Endothelial cell of umbilical vein (primary cell): ENCODE measurements at places on chromosomes 13 and 19. TPM values are rescaled to one million over a fixed set of nuclear protein-coding genes. Genes with fewer than 3 reads are reported as not detected.

DNA sequence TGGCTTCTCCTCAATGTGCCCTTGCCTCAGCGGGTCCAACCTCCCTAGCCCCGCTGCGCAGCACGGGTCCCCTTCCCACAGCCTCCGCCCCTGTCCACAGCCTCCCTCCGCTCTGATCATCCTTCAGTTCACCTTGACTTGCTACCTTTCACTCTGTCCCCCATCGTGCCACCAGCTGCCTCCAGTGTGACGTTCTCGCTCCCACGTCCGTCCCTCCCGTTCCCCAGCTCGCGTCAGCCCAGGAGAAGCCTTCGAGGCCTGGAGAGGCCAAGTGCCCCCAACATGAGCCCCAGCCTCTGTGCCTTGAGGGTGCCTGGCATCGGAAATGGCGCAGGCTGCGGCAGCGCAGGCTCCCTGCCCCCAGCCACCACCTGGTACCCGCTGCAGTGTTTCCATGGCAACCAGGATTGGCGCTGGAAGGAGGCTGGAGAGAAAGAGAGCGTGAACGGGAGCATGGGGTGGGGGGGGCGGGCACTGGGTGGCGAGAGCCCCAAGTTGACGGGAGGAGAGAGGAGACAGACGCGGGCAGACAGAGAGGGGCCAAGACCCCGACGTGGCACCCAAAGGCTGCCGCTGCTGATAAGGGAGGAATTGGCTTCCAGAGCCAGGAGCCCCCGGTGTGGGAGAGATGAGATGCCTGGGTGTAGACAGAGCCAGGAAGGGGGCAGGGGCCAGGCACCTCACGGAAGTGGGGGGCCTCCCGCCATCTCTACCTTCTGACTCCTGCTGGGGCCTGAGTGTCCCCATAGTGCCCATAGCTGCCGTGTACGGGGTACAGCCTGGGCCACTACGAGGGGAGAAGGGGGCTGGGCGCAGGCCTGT, 844 bp upstream of the ASPDH start:
- DNase-seq, result no peak

- peak; percentile 55 for DNase-seq
Measured at GRCh38 chr19:46529622-46530451, 34.2 kb upstream of the PNMA8B start.

GRCh38 chr13:98549728-98550317, 27.1 kb downstream of the STK24 start:
- no peak for DNase-seq

GRCh38 chr19:10984166-10984735, 23.4 kb downstream of the SMARCA4 start:
- DNase-seq, result no peak

DNA sequence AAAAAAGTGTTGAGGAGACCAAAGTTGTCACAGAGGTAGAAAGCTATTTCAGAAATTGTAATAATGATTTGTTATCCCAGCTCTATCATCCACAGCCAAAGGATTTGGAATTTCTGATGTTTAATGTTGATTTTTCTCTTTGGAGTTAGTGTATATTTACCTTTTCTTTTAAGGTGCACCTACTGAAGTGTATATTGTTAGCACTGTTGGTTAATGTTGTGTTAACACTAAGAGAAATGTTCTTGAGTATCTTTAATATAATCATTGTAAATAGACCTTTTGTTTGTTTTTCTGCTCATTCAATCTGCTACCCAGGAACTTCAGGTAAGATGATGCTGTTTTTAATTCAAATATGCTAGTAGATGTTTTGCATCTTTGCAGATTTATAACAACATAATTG, 57.5 kb downstream of the ZAR1L start:
- no peak for DNase-seq

- no peak for DNase-seq
Measured at GRCh38 chr13:26988059-26988769, 183.4 kb downstream of the USP12 start.

DNA sequence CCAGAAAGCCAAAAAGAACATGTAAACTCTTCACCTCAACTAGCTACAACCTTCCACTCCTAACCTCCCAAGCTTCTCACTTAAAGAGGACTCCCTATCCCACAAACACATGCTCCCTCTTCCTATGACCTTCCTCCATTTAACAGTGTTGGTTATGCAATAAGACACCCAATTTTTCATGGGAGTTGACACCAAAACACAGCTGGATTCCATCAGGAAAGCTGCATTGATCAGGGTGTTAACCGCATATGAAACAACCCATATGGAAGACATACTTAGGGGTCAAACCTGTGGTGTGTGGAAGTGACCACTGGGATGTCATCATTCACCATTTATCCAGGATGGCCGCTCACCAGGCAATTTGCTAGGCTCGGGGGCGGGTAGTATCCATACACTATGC, 21.9 kb downstream of the ZNF473 start:
- no peak for DNase-seq

GRCh38 chr19:46821512-46822409, 28.9 kb downstream of the AP2S1 start:
- no peak for DNase-seq

DNA sequence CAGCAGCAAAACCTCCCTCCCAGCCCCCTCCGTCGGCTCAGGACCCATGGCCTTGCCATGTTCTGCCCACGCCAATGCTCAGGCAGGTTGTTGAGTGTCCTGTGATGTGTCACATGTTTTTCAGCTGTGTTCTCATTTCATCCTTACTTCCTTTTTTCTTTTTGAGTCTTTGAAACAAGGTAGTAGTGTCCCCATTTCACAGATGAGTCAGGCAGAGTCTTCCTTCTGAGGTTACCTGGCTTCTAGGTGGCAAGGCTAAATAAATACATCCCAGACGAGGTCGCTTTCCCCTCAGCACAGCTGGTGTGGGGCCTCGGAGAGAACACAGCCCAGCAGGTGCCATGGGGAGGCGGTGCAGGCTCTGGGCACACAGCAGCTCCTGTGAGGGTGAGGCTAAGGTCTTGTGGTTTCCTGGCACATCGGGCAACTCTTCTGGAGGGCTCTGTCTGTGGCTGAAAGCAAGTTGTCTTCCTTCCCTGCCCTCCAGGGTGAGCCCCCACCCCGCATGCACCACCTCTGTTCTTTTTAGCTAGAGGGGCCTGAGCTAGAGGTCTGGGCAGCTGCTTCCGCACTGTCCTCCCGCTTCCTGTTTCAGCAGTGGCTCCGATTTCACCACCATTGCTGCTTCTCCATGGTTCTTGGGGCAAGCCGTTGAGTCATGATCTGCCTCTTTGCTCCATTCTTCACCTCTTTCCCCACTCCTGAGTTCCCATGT, 15.1 kb downstream of the PRAM1 start:
- DNase-seq, result no peak

DNA sequence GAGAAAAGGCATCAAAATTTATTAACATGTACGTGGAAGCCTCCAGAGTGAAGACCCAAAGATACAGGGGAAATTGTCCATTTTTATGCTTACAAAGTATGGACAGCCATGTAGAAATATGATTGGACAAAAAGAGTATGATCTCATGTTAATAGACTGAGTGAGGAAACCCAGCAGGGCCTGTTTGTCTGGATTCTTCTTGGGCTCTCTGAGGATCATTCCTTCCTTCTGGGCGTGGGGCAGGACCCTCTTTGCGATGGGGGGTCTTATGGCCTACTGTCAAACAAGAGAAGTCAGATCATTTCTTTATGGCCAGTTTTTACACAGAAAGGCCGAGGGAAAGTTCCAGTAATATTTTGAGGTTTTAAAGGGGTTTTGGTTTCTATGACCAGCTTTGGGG, 110.8 kb downstream of the ESD start:
- DNase-seq, result no peak

GRCh38 chr13:76609643-76610042, 276.6 kb downstream of the KCTD12 start:
- DNase-seq, result no peak

DNA sequence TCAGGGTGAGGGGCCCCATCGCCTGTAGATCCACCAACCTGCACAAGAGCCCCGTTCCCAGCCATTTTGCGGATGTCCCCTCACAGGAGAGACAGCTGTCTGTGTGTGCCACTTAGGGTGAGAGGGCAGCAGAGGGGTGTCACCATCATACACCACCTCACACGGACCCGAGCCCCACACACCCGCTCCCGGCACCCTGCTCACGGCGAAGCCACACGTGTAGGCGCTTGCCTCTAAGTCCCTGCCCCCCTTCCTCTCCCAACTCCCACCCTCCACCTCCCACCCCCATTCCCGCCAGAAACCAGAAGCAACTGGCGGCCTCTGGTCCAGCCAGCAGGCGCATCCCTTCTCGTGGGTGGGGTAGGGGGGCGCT, 4.0 kb upstream of the DPF1 start:
- no peak for DNase-seq

DNA sequence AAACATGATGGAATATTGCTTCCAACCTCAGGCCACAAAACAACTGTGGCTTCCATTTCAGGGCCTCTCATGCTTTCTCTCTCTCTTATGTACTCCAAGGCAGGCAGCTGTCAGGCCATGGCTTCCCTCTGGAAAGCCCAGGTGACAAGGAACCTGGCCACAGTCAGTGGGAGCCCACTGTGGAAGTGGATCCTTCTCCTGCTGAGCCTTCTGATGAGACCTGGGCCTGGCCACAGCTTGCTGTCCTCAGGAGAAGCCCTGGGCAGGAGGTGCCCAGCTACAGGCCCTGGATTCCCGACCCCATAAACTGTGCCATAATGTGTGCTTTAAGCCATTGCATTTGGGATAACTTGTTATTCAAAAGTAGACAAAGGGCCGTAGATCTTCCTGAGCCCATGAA, 71.2 kb downstream of the SPACA7 start:
- no peak for DNase-seq

GRCh38 chr13:50244713-50245574, 229.7 kb downstream of the KCNRG start:
- DNase-seq, result peak; percentile 90

DNA sequence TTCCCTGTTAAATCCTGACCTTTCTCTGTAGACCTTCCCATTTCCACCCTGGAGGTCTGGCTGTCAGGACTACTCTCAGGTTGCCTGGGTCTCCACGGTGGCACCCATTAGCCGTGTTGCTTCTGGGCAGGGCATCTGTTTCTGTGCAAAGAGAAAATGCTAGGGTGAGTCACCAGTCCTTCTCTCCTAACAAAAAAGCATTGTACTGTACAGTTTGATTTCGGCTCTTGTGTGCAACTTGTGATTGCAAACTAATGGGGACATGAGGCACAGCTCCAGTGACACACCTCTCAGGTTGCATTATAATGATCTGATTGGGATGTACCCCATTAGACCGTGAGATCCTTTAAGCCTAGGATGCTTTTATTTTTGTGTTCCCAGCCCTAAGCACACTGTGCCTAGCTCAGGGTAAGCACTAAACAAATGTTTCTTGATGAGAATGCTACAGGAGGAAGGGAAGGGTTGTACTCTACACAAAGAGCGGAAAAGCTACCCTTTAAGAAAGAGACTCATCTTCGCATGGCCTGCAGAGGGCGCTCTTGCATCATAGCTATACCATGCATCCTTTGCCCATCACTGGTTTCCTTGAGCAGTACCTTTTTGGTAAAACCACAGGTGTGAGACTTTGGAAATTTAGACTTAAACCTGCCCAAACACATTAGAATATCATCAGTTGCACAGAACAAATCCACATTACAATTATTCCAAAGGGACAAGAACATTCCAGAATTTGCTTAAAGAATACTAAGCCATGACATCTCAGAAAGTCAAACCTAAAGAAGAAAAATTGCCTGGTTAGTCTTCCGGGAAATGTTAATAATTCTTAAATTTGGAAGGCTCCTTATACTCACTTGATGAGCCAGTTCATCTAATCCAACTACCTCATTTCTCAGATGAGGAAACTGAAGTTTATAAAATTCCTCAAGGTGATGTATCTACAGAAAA, 20.3 kb upstream of the TRIM13 start:
- peak; percentile 77 for DNase-seq

DNA sequence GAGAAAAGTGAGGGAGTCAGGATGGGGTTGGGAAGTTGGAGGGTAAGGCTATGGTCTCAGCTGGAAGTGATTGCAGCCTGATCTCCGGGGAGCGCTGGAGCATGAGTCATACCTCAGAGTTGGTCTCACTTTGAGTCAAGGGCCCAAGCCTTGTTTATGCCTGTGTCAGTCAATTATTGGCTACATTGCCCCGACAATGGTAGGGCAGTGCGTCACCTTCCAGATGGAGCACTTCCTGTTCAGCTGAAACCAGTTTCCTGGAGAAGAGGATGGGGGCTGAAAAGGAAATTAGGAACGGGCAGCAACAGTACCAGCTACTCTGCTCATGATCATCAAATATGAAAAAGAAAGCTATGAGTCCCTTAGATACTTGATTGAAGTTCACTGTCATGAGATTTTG, 60.4 kb downstream of the ADGRE1 start:
- DNase-seq, result peak; percentile 66

- no peak for DNase-seq
Measured at GRCh38 chr19:30420881-30421280, 48.7 kb downstream of the ZNF536 start.

- DNase-seq, result no peak
Measured at GRCh38 chr13:50691681-50692263, 151.7 kb downstream of the DLEU7 start.

GRCh38 chr13:107960301-107960700, 255.0 kb downstream of the LIG4 start:
- no peak for DNase-seq

GRCh38 chr19:10286803-10287737, at the start of gene ICAM4:
ICAM4 (plus strand) TSS chr19:10286955; CDS start chr19:10287013, 58 bp downstream.
- DNase-seq, result peak; percentile 49

GRCh38 chr19:46785980-46786235, 2.5 kb downstream of the SLC1A5 start:
- DNase-seq, result no peak

DNA sequence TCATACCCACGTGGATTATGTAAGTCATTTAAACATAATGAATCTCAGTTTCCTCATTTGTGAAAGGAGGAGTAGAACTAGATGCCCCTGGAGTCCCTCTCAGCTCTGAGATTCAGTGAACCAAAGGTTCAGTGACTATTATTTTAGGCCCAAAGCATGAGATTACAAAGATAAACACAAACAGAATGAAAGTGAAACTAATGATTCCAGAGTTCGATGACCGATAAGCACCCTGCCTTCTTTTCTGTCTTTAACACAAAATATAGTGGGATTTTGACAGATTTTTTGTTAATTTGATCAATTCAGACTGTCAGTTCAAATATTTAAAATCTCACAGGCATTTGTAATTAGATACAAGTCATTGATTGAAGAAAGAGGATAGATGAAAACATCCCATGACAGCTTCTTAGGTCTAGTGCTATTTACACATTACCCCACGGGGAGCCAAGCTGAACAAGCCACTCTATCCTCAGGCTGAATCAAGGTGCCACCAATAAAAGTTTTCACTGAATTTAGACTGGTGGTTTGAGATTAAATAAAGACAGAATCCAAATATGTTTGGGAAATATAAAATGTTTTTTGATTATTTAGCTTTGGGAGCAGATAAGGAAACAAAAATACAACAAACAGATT, 64.6 kb upstream of the RAP2A start:
- peak; percentile 32 for DNase-seq

DNA sequence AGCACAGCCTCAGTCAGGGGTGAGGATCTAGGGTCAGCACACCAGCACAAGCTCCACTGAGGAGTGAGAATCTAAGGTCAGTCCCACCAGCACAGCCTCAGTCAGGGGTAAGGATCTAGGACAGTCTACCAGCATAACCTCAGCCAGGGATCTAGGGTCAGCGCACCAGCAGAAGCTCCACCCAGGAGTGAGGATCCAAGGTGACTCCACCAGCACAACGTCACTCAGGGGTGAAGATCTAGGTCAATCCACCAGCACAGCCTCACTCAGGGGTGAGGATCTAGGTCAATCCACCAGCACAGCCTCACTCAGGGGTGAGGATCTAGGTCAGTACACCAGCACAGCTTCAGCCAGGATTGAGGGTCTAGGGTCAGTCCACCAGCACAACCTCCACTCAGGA, 64.5 kb downstream of the RAB20 start:
- no peak for DNase-seq

Gene RASIP1
- 82.1 and 83.1 TPM in 2 replicates for total RNA-seq

Gene ALG5
- total RNA-seq, result 29.3 and 31.3 TPM in 2 replicates

Gene EXOC3L2
- 0.66 and 1.2 TPM in 2 replicates for total RNA-seq

Gene KL
- total RNA-seq, result 0.07 and 0.12 TPM in 2 replicates

Gene DAND5
- 0.20 and 0.28 TPM in 2 replicates for total RNA-seq

Gene KISS1R
- not detected in 2 replicates for total RNA-seq
